ENCODE measurements at places on chromosomes 13 and 19.

DNA sequence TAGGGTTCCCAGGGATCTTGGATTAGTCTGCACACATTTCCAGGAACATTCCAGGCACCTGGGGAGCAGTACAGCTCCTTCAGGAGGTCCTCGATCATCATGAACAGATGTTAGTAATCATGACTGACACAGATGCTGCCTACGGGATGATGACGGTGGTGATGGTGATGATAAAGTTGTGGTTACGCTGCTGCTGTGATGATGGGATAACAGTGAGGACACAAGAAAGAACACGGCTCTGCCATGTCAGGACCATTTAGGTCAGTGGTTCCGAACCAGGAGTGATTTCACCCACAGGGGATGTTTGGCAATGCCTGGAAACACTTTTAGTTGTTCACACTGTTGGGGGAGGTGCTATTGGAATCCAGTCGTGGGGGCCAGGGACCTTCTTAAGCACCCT is 1193.0 kb downstream of the UQCRFS1 start:
- no peak for DNase-seq

GRCh38 chr13:24834902-24835510 is 71.0 kb downstream of the RNF17 start:
- DNase-seq: no peak

DNA sequence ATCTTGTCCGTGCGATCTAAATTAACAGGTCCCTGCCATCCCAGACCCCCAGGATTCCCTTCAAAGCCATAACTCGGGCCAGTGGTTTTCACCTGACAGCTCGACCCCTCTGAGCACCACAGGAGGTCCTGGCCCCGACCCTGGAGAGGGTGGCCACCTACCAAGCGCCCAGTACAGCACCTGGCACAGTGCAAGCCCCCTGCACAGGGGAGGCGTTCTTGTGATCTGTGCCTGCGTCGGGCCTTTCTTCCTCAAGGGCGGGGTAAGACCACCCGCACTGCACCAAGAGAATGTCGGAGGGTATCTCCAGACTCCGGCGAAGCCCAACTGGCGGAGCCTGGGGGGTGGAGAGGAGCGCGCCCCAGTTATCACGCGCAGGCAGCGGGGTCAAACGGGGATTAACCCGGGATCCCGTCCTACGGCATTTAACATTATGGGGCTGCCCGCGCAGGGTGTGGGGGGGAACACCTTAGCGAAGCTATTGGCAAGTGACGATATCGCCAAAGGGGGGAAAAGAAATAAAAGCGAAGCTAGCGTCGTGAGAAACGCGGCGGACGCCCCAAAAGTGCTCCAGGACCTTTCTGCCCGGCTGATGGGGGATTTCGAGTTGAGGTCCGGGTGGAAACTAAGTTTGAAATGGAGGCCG is 1.3 kb upstream of the HNRNPL start:
- DNase-seq: peak; percentile 41

- DNase-seq: no peak
These were observed 4.2 kb downstream of the TUBGCP3 start for GRCh38 chr13:112583592-112584277.

- DNase-seq: no peak
These were observed 1623.5 kb downstream of the PCDH9 start for GRCh38 chr13:65606622-65607021.

GRCh38 chr13:40161931-40162330 is 504.5 kb downstream of the FOXO1 start:
- DNase-seq: no peak

DNA sequence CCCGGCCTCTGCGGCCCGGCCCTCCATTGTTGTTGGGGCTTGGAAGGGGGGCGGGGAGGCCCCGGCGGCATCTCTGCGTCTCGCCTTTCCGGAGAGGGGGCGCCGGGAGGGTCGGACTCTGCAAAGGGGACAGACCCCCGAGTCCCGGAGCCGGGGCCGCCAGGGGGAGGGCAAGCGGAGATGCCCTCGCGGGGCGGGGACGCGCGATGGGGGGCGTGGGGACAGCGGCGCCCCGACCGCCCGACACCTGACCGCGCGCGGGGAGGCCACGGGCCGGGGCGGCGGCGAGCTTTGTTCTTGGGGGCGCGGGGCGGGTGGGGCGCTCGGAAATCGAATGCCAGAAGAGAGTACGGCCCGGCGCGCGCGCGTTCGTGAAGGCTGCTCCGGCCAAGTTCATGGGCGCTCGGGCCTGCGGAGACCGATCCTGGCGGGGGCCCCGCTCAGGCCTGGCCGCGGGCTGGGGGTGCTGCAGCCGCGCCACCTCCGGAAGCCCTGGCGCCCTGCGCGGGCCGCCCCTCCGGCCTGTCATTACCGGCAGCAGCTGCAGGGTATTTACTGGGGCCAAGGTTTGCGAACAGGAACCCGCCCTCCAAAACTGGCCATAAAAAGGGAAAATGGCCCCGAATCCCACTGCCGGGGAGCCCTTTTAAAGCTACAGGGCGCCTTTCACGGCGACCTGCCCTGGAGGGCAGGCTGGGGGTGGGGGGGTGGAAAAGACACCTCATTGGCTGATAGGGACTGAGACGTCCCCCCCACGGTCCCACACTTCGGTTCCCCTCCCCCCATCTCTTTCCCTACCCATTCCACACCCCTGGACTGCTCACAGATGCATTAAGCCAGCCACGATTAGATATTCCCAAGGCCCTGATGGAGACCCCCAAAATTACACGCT is 11.1 kb upstream of the NANOS3 start:
- DNase-seq: peak; percentile 52

DNA sequence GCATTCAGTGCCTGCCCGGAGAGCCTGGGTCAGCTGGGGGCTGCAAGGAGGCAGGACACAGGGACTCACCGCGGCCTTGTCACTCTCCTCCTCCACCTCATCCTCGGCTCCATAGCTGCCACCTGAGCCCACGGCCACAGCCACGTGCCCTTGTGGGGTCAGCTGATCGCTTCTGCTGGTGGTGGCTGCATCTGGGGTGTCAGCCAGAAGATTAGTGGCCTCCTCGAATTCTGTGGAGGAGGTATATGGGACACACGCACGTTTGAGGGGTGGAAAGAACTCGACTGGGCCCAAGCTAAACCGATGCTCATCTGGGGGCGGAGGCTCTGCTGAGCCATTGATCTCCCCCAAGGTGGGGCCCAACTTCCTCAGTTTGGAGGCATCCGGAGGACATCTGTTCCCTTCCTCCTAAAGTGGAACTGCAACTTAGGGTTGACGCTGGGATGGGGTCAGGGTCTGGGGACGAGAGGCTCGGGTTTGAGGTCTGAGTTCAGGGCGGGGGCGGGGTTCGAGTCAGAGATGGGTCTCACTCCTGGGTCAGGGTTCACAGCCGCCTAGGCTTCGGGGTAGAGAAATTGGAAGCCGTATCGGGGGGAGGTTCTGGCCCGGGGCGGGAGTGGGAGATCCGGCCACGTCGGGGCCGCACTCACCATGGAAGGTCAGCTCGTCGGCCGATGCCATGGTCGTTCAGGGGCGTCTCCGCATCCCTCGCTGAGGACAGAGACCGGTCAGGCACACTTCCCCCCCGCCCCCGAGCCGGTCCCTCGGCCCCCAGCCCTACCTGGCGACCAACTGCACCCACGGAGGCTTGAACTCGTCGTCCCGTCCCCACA is 493 bp downstream of the YIPF2 start:
- no peak for DNase-seq

DNA sequence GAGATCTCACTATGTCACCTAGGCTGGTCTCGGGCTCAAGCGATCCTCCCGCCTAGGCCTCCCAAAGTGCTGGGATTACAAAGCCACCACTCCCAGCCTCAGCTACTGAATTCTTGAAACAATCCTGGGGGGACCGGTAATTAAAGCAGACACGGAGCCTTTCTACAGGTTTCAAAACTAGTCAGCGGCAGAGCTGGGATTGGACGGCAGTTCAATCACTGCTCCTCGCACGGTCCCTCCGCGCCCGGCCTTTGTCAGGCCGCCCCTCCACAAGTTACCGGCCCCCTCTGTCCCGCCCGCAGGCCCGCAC is 229 bp downstream of the BORCS8 start:
- no peak for DNase-seq

DNA sequence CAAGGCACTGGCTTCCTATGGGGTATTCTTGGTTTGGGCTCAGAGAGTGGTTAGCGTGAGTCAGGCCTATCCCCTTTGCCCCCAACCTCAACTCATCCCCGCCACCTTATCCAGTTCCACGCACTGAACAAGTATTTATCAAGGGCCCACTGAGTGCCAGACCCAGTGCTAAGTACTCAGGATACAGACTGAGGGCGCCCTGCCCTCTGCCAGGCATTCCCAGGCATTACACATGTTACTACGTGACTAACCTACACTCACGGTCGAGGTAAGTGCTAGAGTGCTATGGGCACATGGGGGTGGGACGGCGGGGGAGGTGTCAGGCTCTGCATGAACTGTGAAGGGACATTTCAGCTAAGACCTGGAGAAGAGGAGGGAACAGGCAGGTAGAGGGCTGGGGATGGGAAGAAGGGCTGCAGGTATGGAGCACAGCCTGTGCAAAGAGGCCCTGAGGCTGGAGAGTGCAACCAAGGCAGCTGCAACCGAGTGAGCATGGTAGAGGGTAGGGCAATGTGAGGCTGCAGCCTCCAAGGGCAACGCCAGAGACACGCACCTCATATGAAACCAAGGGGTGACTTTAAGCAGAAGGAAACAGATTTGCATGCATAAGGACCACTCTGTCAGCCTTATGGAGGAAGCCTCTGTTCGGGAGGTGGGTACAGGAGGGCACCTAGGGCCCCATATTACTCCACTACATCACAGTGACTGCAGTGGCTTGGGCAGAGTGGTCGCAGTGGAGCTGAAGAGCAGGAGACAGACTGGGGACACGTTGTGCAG is 22.5 kb downstream of the DHRS12 start:
- peak; percentile 34 for DNase-seq

DNA sequence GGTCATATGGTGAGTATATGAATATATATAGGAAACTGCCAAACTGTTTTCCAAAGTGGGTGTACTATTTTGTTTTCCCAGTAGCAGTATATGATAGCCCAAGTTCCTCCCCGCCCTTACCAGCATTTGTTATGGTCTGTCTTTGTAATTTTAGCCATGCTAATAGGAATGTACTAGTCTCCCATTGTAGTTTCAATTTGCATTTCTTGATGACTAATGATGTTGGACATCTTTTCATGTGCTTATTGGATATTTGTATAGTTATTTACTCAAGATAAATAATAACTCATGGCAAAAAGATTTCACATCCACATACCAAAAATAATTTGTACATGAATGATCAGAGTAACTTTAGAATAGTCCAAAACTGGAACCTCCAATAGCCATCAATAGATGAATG is 75.3 kb upstream of the SERP2 start:
- no peak for DNase-seq

GRCh38 chr13:45341799-45342500 is 967 bp upstream of the TPT1 start:
- DNase-seq: no peak

- DNase-seq: no peak
These were observed 129.5 kb downstream of the CYSLTR2 start for GRCh38 chr13:48783181-48783630.

DNA sequence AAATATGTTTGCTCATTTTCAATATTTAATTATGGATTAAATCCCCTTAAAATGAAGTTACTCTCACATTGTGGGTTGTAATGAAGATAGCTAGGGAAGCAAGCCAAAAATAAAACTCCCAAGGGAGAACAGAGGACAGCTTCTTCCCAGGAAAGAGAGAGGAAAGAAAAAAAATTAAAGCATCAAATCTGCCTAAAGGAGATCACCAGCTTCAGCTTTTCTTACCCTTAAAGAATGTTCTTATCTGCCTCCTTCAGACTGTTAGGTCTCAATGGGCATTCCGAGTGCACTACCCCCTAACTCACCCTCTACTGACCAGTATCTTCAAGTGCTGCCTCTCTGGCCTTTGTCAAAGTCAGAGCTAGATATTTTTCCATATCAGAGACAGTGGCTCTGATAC is 55.2 kb downstream of the XPO4 start:
- DNase-seq: no peak

DNA sequence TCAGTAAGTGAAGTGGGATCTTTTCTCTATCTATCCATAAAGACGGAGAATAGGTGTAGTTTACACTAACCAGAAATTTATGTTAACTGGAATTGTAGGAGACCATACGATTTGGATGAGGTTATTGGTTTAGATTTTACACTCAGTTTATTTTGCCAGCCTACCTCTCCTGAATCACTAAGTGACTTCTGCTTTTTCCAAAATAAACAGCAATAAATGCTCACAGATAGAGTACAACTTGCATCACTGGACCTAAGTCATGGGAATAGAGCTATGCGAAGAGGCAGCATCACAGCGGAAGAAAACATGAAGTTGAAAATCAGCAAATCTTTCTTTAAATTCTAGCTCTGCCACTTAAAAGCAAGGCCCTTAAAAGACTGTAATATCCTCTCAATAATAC is 781.0 kb downstream of the LIG4 start:
- no peak for DNase-seq

DNA sequence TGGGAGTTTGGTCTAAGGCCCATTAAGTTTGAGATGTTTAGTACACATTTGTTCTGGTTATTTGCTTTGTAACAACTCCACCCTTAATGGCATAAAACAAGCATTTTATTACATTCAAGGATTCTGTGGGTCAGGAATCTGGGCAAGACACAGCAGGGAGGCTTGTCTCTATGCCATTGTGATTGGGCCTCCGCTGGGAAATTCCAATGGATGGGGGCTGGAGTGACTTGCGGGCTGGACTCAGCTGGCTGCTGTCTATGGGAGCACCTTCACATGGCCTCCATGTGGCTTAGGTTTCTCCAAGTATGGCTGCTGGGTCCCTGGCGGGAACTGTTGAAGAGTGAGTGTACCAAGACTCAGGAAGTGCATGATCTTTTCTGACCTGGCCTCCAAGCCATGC is 159.0 kb downstream of the PAN3 start:
- no peak for DNase-seq

DNA sequence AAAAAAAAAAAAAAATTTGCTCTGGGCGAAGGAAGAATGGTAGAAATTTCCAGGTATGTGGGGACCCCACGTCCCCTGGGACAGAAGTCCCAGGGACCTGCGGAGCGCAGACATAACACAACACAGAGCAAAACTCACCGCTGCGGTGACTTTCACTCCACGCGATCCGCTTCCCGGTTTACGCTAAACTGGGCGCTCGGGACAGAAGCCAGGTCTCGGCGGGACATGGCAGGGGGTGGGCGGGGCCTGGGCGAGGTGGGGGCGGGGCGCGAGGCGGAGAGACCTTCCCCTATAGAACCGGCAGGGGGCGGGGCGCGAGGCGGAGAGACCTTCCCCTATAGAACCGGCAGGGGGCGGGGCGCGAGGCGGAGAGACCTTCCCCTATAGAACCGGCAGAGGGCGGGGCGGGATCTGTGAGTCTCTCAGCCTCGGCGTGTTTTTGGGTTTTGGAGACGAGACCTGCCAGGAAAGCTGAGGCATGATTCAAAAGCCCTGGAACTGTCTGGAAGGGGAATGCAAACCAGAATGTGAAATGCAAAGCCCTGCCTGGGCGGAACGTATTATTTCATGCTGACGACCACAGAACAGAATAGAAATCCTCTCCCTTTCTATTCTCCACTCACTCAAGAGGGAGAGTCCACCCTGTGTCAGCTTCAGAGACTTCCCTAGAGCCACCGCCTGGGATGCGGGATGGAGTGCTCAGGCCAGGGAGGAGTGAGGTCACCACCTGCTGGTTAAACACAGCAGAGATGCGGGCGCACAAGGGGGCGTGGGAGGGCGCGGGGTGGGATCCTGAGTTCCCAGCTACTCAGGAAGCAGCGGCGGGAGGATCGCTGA is 20.2 kb upstream of the ERVV-1 start:
- peak; percentile 31 for DNase-seq
